ENCODE measurements at places on chromosomes 13 and 19.

GRCh38 chr19:34165295-34165738 is 7.0 kb upstream of the LSM14A start:
- no peak for DNase-seq

DNA sequence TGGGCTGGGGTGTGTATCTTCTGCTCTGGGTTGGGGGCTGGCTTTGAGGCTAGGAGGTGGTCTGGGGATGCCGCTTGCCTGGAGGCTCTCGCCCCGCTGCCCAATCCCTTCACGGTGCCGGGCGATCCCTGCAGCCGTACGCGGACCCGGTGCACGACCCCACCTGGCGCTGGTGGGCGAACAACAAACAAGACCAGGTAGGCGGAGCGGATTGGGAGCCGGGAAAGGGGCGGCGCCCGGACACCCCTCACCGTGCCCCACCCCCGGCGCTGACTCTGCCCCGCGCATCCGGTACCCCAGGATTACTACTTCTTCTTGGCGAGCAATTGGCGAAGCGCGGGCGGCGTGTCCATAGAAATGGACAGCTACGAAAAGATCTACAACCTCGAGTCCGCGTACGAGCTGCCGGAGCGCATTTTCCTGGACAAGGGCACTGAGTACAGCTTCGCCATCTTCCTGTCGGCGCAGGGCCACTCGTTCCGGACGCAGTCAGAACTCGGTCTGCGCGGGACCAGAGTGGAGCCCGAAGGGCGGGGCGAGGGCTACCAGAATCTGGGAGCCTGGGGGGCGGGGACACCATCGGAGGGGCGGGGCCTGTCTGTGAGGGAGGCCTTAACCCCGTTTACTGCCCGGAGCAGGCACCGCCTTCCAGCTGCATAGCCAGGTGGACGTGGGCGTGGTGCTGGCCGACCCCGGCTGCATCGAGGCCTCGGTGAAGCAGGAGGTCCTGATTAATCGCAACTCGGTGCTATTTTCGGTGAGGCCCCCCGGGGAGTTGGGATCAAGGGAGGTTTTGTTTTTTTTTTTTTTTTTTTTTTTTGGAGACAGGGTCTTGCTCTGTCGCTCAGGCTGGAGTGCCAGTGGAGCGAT is 12.1 kb upstream of the PSMD8 start:
- peak; percentile 32 for DNase-seq

DNA sequence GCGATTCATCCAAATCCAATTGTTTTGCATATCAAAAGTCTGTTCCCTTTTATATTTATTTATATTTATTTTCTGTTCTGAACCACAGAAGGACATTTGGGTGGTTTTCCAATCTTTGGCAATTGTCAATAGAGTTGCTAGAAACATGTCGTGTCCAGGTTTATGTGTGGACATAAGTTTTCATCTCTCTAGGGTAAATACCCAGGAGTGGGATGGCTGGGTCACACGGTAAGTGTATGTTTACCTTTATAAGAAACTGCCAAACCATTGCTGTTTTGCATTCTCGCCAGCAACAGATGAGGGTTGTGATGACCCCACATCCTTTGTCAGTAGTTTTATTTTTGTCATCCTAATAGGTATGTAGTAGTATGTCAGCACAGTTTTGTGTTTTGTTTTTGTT is 12.5 kb downstream of the AP1M1 start:
- DNase-seq: no peak

DNA sequence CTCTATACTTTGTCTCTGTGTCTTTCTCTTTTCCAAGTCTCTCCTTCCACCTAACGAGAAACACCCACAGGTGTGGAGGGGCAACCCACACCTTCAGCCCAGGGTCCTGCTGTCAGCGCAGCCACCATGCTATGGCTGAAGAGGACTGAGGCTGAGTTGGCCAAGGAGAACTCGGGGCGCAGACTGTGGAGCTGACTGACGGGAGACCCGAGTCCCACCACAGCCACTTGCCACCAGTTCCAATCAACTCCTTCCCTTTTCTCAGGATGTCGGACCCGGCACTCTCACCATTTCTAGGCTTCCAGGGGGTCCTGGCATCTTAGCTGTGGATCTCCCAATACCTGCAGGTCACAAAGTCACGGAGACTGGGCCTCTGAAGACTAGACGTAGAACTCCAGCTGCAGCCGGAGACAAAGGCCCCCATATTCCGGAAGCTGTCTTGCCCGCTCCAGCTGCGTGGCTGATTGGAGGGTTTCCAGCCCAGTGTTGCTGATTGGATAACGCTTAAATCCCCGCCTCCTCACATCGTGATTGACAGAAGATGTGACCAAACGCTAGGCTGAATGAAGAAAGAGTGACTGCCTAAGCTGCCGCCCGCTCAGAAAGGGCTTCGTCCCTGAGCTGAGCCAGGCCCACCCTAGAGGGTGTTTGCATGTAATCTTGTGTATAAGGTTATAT is 63.6 kb downstream of the ZNF429 start:
- DNase-seq: peak; percentile 48

DNA sequence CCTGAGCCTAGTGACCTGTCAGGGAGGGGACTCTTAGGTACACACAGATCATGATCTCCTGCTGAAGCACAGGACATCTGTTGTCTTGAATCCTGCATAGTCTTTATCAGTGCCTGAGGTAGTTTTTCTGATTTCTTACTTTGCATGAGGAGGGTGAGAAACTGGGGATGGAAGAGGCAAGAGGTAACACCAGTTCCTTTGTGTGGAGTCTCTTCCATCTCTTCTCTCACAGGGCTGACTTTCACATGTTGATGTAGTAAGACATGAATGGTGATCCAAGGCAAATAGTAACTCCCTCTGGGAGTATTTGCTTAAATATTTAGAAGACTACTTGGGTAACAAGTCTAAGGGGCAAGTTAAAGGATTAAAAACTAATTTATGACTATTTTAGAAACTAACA is 9.5 kb downstream of the NBEA start:
- DNase-seq: no peak

- DNase-seq: no peak
These were observed 2.4 kb upstream of the AKAP8L start for GRCh38 chr19:15421136-15421695.

- no peak for DNase-seq
These were observed 119.8 kb downstream of the ATP11A start for GRCh38 chr13:112809332-112810315.

DNA sequence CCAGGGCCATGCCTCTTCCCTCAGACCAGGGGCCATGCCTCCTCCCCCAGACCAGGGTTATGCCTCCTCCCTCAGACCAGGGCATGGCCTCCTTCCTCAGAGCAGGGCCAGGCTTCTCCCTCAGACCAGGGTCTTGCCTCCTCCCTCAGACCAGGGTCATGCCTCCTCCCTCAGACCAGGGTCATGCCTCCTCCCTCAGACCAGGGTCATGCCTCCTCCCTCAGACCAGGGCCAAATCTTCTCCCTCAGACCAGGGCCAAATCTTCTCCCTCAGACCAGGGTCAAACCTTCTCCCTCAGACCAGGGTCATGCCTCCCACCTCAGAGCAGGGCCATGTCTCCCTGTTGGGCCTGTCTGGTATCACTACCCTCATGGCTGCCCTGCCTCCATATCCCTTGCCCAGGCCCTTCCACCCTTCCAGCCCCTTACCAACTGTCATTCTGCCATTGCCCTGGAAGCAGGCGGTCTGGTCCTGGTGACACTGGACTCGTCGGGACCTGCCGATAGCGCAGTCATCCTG is 4.2 kb downstream of the LYPD5 start:
- no peak for DNase-seq

DNA sequence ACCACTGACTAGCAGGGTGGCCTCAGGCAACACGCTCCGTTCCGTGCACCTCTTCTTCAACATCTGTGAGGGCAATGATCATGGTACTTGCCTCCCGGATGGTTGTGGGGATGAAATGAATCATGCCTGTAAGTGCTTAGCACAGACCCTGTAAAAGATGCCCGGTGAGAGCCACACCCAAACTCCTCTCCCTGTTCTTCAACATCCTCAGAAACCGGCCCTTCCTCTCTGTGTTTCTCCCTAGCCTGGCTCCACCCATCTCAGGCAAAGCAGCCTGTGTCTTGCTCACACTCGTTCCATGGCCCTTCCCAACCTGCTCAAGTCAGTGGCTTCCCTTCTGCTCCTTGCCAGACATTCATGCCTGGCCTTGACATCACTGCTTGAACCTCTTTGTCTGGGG is 5.8 kb upstream of the DMKN start:
- no peak for DNase-seq

- DNase-seq: no peak
These were observed 59.1 kb upstream of the RNF113B start for GRCh38 chr13:98236197-98236596.

Data from stimulated activated CD8-positive, alpha-beta memory T cell treated with anti-CD3 and anti-CD28 coated beads, Interleukin-12 subunit alpha, Interleukin-12 subunit beta, amount 100 ng/mL, for 4 hours (primary cell).